ENCODE measurements at places on chromosomes 7 and 10.

GRCh38 chr7:23721456-23721855, 11.4 kb downstream of the STK31 start:
- DNase-seq: no peak

DNA sequence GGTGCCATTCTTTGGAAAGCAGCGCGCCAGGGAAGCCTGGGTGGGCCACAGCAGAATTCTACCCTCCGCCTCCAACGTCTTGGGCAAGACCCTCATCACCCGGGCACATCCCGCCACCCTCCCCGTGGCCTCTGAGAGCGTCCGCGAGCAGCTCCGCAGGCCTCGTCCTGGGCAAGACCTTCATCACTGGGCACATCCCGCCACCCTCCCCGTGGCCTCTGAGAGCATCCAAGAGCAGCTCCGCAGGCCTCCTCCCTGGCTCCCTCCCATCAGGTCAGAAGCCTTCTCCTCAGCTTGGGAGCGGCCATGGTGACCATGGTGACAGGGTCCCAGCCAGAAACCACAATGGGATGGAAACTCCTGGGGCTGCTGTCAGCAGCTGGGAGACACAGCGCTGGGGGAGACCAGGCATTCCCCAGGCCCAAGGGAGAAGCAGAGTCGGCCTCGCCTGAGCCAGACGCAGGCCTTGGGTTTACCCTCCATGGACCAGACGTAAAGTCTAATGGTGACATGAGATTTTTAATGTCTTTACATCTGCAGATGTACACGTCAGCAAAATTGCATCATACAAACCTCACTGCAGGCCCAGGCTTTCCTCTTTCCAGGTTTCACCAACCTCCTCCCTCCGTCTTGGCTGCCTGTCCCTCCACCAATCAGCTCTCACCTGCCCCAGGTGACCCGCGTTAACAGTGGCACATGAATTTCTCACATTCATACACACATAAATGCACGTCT, 55.1 kb upstream of the PPP2R2D start:
- DNase-seq: no peak

GRCh38 chr7:41491308-41491707, 211.6 kb downstream of the INHBA start:
- no peak for DNase-seq

DNA sequence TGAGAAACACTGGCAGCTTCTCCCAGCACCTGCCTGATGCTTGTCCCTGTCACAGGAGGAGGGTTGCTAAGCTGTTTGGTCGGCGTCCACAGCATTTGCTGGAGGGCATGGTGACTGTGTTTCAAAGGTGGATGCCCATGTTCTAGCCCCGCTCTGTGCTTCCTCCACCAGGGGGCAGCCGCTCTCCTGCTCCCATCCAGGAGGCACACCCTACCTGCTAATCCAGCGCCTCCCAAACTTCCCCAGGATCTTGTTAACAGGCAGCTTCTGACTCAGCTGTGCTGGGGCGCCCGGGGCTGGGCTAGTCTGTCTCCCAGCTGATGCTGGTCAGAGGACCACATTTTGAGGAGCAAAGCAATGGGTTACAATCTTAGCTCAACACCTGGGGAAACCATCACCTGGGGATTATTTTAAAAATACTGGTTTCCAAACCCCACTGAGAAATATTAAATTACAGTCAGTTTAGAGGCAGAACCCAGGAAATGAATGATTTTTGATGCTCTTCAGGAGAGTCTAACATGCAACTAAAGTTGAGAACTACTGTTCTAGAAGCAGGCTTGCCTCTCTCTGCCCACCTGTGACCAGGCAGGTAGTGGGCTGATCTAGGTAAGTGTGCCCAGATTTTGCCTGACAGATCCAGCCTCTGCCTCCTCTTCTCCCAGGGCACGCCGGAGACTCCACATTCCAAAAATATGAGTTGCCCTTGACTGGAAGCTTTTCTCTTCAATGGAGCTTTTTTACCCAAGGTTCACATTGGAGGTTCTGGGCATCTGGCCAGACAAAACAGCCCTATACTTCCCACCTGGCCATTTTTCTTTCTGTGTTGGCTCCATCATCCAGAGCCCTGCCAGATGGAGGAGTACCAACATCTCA, 92.7 kb upstream of the GPR26 start:
- DNase-seq: peak; percentile 8

DNA sequence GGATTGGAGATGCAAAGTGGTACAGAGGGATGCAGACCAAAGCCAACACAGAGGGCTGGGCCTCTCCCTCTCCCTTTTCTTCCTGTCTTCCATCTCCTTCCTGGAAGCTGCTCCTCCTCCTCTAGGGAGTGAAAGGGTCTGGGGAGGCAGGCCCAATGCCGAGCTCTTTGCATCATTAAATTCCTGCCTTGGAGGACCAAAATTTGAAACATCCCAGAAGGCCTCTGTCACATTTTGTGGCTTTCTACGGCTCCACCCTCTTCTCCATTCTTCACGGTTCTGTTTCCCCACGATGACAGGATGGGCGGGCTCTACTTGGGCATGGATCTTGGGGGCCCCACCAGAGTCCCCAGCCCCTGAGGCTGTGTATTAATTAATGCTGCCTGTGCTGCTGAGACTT, 76.4 kb downstream of the NEURL1 start:
- no peak for DNase-seq

DNA sequence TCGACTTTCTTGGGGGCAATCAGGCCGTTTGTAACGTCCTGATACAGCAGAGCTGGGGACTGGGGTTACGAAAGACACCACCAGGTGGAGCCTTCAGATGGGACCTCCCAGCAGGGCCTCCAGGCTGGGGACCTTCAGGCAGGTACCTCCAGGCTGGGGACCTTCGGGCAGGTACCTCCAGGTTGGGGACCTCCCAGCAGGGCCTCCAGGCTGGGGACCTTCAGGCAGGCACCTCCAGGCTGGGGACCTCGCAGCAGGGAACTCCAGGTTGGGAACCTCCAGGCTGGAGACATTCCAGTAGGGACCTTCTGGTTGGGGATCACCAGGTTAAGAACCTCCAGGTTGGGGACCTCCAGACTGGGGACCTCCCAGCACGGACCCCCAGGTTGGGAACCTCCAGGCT, 23.5 kb upstream of the GPR146 start:
- DNase-seq: no peak

- DNase-seq: no peak
Measured at GRCh38 chr7:88628363-88629085, 131.0 kb upstream of the ZNF804B start.

GRCh38 chr10:124593431-124593985, 131.9 kb downstream of the LHPP start:
- no peak for DNase-seq

- DNase-seq: no peak
Measured at GRCh38 chr10:97356918-97357317, 22.4 kb upstream of the FRAT2 start.
